ENCODE measurements at places on chromosomes 7 and 10.

- peak; percentile 46 for DNase-seq
These were observed 39.9 kb downstream of the AKR1D1 start for GRCh38 chr7:138116141-138116540.

DNA sequence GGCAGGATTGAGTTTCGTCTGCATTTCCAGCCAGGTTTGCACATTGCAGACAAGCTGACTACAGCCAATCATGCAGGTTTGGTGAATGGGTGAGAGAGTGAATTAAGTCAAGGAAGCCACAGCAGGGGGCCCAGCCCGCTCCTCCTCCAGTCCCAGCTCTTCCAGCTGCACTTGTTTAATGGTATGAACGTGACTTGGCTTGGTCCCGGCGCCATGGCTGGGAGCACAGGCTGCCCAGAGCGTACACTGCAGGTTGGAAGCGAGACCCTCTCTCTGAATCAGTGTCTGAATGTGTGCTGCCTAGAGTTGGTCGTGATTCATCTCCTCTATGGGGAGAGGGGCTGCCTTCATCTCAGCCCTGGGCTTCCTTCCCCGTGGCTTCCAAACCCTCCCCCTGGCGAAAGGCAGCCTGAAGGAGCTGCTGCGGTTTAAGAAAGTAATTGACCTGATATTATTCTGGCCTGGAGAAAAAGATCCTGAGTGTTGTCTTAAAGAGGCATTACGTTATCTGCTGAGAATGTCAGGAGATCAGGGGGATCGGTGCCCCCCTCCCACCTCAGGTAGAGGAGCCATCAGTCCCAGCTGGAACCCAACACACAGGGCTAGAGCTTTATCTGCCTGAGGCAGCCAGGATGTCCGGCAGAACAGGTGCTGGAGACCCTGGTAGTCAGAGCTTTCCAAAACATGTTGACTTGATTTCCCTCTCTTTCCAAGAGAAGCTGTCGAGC lies 132.1 kb downstream of the COL26A1 start:
- DNase-seq = no peak

DNA sequence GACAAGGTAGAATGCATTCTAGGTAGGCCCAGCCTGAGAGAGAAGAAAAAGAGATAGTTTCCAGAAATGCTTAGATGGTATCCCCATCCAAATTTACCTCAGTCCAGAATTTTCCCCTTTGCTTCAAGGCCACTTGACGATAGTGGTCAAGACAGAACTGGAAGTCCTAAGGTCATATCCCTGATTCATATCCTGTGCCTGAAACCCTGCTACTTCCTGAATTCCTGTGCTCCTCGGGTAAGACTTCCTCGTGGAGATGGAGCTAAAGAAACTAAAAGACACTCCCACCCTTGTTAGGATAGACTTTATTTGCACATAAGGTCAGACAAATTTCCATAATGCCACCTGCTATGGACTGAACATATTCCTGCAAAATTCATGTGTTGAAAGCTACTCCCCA lies 175.9 kb downstream of the EVX1 start:
- DNase-seq = no peak

DNA sequence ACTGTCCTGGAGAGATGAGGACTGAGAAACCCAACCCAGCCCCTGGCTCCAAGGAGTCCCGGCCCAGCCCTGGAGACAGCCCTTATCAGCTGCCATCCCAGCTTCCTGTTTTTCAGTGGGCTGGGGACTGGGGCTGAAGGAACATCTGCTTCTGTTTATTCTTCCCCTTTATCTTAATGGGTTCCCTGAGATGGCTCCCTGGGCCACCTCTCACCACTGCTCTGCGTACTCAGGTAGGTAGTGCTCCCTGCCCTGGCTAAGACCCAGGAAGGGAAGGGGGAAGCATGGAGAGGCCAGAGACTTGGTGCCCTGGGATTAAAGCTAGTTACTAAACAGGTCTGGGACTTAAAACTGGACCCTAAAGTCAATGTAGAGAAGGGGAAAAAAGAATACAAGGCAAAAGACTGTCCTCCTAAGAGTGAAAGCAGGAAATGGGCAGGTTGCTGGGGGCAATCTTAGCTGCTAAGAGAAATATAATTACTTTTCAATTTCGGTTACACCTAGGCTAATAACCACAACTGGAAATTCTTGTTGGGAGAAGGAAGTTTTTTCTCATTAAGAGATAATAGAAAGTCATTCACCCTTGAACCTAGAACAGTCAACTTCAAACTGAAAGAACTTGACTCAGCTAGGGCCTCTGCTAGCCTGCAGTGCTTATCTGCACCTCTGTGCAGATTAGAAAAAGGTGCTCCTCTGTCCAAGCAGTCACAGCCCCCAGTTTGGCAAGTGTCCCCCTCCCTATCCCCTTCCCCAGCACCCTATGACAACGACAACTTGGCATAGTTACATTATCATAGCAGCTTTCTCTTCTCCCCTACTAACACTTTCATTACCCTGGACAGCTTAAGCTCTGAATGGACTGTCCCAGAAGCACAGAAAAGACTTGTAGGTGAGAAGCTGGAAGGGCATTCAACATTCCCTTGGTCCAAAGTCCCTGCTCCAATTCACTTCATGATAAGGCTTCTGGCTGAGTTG lies 65.6 kb upstream of the KDM7A start:
- DNase-seq = no peak

- DNase-seq = no peak
These were observed 13.1 kb downstream of the STX1A start for GRCh38 chr7:73706126-73707044.

DNA sequence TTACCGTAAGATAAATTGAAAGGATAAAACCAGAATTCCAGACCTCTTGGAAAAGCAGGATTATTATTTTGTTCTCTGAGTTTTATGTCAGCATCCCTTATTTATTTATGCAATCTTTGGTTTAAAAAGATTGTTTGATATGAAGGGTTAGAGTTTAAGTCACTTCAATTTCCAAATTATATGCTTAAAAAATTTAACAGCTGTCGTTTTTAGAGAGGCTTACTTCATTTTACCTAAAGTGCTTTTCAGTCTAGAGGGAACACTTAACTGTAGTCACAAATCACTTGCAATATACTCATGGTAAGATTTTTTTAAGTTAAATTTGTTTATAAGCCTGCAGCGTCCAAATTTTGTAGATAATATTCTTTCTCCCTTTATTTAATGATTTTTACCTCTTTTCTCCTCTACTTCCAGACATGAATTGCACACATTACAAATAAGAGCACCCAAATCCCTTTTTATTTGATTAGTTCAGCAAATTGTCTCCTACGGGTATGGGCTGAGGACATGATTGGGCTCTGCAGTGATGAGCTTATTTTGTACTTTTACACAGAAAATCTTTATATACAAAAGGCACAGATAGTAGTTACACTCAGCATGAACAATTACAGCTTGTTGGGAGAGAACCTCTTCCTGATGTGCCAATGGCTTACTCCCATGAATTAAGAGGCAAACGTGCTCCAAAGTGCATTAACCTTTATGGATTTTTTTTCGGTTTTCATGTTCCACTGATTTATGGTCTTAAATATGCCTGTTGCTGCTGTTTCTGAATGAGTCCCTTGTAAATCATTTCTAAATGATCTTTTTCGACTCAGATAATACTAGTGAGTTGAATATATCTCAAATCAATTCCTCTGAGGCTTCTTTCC lies 319.3 kb upstream of the LRGUK start:
- no peak for DNase-seq

DNA sequence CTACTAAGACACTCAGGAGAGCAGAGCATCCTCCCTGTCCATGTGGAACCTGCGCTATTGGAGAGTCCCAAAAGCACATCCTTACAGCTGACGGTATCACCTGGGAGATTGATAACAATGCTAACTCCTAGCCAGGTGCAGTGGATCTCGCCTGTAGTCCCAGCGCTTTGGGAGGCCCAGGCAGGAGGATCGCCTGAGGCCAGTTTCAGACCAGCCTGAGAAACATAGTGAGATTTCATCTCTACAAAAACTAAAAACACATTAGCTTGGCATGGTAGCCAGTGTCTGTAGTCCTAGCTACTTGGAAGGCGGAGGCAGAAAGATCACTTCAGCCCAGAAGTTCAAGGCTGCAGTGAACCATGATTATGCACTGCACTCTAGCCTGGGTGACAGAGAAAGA lies 174.9 kb downstream of the ARHGAP12 start:
- DNase-seq = no peak

- DNase-seq = no peak
These were observed 317.8 kb downstream of the SNX13 start for GRCh38 chr7:17622451-17622850.

DNA sequence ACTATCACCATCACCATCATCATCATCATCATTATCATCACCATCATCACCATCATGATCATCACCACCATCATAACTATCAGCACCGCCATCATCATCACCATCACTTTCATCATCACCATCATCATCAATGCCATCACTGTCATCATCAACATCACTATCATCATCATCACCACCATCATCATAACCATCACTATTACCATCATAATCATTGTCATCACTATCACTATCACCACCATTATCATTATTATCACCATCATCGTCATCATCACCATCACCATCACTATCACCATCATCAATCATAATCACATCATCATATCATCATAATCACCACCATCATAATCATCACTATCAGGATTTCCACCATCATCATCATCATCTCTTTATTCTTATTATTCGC lies 20.6 kb downstream of the INSIG1 start:
- DNase-seq = no peak

DNA sequence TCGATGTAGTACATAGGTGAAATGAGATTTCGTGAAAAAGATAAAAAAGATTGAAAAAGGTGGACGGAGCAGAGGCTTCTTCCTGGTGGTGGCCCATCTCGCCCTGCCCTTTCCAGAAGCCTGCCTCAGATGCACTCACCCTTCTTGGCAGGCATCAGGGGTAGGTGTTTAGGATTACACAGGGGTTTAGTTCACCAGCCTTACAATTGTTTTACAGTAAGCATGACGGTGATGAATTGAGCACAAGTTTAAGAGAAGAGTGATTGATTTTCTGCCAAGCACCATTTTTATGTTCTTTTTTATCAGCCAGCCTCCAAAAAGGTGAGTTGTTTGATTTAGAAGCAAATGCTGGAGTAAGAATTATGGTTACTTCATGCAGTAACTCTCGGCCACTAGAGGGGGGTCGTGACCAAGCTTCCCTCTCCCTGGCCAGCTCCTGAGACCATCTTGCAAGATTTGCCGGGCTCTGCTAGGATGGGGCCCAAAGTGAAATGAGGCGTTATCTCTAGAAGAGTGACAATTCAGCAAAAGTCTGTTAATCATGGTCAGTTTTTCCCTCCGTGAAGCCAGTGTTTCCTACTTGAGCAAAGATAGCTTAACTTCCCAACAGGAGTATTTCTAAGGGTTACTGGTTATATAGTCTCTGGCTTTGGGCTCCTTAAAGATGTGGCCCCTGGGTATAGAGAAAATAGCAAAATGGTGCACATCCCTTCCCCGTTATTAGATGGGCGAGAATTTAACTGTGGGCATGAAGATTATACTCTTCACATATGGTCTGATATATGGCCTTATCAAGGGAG lies 228.8 kb downstream of the BMPER start:
- no peak for DNase-seq

- no peak for DNase-seq
These were observed 10.4 kb downstream of the RAB11FIP2 start for GRCh38 chr10:118036281-118036875.

DNA sequence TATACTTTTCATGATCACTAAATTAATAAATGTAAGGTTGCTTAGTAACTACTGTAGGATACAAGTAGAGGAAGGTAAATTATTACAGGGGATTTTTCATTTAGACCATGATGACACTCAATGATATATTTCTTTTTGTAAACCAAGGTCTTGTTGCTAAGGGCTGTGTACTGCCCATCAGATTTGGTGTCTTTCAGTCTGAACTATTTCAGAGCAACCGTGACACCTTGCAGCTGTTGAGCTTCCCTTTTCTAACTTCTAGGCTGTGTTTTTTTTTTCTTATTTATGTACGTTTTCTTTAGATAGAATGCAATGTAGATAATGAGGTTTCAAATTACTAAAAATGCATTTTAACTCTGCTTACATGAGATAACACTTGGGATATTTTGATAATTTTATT lies 292.0 kb upstream of the MBL2 start:
- no peak for DNase-seq

DNA sequence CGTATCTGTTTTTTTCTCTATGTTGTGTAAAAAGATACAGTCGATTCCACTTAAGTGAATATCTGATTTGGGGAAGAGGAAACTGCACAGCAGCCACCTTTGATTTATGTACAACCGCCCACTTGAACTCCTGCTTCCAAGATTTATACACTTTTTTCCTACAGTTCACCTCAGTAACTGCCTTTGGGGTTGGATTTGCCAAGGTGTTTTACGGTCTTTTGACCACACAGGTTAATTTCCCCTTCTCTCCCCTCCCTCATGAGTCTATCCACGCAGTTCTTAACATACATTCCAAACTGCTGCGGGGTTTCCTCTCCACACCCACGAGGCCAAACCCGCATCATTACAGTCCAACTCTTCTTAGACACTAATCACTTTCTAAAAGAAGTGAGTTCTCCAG lies 277.0 kb downstream of the USP6NL start:
- DNase-seq = no peak

DNA sequence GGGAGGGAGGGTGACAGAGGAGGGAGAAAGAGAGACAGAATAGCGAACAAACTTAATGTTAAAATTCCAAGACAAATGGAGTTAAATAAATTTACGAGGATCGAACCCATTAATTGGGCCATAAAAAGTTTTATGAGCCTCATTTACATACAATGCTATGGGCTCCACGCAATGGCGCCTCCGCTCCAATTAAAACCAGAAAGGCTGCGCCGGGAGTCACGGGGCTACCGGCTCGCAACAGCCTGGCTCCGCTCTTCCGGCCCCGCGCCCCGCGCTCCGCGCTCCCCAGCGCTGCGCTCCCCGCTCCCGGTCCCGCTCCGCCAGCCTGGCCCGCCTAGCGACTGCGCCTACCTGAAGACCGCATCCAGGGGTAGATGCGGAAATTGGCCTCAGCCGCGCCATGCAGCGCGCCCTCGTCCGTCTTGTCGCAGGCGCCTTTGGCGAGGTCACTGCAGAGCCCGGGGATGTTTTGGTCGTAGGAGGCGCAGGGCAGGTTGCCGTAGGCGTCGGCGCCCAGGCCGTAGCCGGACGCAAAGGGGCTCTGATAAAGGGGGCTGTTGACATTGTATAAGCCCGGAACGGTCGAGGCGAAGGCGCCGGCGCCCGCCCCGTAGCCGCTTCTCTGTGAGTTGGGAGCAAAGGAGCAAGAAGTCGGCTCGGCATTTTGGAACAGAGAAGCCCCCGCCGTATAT lies 513 bp downstream of the HOXA7 start:
- no peak for DNase-seq

DNA sequence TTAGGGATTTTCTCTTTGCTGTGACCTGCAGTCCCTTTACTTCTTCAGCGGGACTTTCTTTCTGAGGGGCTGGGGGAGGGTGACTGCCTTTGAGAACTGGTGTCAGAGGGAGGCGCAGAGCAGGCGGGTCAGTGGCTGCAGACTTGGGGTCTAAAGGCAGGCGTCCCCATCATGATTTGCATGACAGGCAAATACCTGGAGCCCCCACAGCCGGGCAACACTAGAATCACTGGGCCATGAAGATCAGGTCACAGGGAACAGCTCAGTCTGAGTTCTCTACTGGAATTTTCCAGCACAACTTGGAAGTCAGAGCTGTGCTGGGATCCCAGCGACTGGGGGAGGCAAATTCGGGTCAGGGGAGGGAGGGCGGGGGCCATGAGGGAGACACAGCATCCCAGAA lies 29.2 kb upstream of the PITRM1 start:
- no peak for DNase-seq
